ENCODE measurements at places on chromosomes 12 and 14.

- no peak for DNase-seq
These were observed 100.7 kb downstream of the DUSP16 start for GRCh38 chr12:12461923-12462315.

GRCh38 chr14:56025191-56025590, 93.0 kb upstream of the PELI2 start:
- no peak for DNase-seq

DNA sequence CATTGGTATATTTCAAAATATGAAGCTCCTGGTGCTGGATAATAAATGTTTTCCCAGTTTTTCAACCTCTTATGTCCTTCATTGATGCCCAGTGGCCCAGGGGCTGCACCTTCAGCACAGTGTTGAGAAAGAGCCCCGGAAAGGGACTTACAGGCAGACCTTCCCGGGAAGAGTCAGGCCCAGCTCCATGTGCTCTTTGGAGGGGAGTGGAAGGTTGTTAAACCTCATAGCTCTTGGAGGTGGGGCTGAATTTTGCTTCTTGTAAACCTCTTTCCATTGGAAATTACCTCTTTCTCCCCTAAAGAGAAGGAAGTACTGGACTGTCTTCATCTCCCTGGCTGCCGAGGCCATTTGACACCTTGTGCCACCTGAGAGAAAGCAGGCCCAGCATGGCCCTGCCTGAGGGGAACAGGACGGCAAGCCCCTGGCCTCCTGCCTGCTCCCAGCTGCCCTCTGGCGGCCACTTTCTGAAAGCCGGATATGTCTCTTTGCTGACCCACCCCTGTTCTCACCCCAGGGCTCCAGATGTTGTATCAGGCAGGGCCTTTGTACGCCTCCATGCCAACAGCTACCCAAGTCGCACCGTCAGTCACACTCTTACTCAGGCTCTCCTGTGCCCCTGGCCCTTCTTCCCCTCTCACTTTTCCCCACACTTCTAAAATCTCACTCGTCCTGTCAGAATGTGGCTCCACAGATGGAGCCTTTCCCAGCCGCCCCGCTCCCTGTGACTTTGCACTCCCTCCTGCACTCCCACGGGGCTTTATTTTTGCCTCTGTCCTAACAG, 43.0 kb downstream of the EVL start:
- peak; percentile 93 for DNase-seq

GRCh38 chr12:627863-628741, 35.1 kb downstream of the NINJ2 start:
- DNase-seq: no peak

DNA sequence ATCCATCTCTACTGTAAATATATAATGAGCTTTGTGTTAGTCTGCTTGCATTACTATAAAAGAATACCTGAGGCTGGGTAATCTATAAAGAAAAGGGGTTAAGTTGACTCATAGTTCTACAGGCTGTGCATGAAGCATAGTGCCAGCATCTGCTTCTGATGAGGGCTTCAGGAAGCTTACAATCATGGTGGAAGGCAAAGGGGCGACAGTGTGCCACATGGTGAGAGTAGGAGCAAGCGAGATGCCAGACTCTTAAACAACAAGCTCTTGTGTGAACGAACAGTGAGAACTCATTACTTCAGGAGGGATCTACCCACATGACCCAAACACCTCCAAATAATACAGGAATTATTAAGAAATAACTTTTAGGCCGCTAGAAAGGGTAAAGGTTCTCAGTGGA, 28.1 kb downstream of the APOBEC1 start:
- DNase-seq: peak; percentile 37

GRCh38 chr14:87133073-87133801, 859.7 kb downstream of the GALC start:
- no peak for DNase-seq

DNA sequence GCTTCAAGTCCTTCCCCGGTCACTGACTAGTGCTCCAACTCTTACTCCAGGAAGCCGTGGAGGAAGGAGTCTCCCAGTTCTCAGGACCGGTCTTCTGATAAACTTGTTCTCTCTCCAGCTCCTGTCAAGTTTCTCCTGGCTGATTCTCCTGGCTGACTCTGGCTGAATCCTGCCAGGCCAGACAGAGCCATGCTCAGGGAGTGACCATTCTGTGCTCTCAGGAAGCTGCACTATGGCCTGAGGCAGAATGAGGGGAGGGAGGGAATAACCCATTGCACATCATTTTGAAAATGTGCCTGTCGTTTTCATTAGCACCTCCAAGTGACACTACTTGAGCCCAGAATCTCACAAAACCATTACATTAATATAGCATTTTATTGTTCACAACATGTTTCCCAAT, 80.8 kb downstream of the IFNG start:
- no peak for DNase-seq

- DNase-seq: peak; percentile 69
These were observed 48.8 kb downstream of the LRCOL1 start for GRCh38 chr12:132561427-132562156.

DNA sequence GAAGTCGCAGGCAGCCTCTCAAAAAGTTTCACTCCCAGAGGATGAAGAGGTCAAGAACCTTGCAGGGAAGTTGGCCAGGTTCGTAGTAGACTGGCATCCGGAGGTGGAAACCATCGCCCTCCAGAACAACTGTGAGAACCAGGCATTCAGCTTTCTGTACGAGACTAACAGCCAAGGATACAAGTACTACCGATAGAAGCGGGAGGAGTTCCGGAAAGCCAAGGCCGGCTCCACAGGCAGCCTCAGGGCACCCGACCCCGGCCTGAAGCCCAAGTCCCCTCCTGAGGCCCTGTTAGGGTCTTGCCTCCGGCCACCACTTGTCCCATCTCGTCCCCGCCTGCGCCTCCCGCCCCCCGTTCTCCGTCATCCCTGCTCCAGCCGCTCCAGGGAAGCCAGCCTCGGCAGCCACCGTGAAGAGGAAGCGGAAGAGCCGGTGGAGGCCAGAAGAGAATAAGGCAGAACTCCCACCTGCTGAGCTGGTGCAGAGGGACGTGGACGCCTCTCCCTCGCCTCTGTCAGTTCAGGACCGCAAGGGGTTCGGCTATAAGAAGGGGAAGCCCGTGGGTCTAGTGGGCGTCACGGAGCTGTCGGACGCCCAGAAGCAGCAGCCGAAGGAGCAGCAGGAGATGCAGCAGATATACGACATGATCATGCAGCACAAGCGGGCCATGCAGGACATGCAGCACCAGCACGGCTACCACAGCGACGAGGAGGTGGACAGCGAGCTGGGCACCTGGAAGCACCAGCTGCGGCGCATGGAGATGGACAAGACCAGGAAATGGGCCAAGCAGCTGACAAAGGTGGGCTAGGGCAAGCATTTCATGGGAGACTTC, 366.8 kb upstream of the ATXN7L3B start:
- no peak for DNase-seq

GRCh38 chr14:50967790-50968189, 23.5 kb upstream of the PYGL start:
- peak; percentile 55 for DNase-seq

DNA sequence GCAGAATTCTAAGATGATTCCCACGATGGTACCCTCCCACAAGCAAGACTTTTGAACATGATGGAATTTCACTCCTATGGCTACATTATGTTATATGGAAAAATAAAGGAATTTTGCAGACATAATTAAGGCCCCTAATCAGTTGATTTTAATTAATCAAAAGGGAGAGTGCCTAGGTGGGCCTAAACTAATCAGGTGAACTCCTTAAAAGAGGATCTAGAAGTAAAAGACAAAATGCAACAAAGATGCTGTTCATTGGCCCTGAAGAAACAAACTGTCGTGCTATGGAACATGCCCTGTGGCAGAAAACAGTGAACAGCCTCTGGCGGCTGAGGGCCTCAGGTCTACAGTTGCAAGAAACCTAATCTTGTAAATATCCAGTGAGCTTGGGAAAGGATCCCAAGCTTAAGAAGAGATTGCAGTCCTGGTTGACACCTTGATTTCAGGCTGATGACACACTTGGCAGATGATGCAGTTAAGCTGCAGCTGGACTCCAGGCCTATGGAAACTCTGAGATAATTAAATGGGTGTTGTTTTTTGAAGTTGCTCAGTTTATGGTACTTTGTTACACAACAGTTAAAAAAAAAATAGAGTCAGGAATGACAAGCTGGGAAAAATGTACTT, 13.8 kb downstream of the TMCC3 start:
- DNase-seq: no peak

- no peak for DNase-seq
These were observed 23.3 kb downstream of the MDM2 start for GRCh38 chr12:68831272-68831671.

GRCh38 chr12:116722245-116722644, 15.6 kb downstream of the SPRING1 start:
- DNase-seq: no peak

GRCh38 chr14:68663385-68664076, 129.3 kb downstream of the ZFP36L1 start:
- DNase-seq: no peak

- no peak for DNase-seq
These were observed 99.8 kb downstream of the BTG1 start for GRCh38 chr12:92045852-92046251.

- DNase-seq: no peak
These were observed 89.6 kb downstream of the DAAM1 start for GRCh38 chr14:59278111-59278510.

DNA sequence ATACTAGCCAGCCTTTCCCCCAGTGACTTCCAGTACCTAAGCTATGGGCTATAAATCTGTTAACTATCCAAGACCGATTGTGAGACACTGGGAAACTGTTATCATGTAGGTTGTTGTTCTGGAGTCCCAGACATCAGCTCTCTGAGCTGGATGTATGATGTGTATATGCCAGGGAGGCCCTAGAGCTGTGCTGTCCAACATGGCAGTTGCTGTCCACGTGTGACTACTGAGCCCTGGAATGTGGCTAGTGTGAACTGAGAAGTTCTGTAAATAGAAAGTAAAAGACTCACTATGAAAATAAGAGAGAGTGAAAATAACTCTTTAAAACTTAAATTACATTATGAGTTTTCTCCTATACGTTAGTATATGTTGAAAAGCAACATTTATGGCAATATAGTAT, 755.8 kb upstream of the FBXO33 start:
- no peak for DNase-seq

DNA sequence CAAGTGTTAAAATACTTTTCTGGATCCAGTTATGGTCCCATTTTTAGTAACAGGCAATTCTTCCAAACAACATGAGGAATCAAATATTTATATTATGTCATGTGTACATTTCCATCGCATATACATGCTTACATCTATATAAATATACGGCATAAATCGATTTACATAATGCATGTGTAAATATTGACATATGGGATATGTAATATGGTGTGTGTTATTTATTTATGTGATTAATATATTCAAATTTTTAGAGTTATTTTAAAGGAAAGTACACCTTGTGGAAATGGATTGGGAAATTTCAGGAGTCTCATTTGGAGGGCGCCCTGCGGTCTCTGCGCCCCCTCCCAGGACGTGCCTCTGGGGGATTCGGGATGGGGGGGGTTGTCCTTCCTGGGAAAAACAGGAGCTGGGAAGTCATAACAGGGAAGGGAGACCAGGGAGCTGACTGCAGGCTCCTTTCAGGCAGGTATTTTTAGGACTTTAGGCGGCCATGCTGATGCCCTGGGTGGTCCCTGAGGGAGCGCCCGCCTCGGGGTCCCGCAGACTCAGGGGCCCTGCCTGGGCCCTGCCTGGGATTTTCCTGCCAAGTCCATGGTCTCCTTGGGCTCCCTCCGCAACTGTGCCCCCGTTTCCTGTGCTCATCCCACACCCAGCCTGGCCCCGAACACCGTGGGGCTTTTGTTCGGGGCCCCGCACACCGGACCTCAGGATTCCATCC, 82.7 kb upstream of the SFSWAP start:
- DNase-seq: no peak

DNA sequence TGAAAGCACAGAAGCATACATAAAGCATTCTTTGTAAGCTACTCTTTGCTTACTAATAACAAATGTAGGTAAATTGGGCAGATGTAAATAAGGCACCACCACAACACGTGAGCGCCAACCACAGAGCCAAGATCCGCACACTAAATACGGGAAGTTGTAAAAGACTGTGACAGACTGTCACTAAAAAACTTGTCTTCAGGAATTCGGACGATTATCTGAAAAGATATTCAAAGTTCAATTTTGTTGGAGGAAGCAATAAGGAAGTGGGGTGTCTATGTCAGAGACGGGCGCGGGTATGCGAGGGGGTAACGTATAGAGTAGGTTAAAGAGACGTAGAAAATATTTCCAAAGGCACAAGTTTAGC, 1.5 kb upstream of the HSP90B1 start:
- DNase-seq: peak; percentile 80

GRCh38 chr12:2129076-2129475, 76.3 kb downstream of the CACNA1C start:
- DNase-seq: no peak

DNA sequence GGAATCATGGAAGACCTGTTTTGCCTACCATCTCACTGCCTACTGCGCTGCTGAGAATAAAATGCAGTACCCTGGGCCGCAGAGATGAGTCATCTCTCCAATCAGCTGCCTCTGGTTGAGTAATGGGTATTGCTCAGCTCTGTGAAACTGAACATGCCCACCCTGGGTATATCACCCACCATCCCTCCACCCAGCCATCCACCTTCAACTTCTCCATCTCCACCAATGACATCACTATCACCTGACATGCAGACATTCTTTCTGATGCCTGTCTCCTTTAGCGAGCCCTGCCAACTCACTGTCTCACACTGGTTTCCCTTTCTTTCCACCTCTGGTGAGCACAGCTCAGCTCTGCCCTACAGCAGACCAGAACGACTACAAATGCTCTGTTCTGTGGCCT, 33.6 kb downstream of the E2F7 start:
- DNase-seq: peak; percentile 5

- DNase-seq: no peak
These were observed 49.7 kb downstream of the KCNA1 start for GRCh38 chr12:4959381-4959780.

- peak; percentile 55 for DNase-seq
These were observed 6.1 kb upstream of the CDCA4 start for GRCh38 chr14:105026802-105027563.

- no peak for DNase-seq
These were observed 35.8 kb downstream of the OTX2 start for GRCh38 chr14:56774503-56774902.

- no peak for DNase-seq
These were observed 51.8 kb upstream of the LRTM2 start for GRCh38 chr12:1768615-1769014.

DNA sequence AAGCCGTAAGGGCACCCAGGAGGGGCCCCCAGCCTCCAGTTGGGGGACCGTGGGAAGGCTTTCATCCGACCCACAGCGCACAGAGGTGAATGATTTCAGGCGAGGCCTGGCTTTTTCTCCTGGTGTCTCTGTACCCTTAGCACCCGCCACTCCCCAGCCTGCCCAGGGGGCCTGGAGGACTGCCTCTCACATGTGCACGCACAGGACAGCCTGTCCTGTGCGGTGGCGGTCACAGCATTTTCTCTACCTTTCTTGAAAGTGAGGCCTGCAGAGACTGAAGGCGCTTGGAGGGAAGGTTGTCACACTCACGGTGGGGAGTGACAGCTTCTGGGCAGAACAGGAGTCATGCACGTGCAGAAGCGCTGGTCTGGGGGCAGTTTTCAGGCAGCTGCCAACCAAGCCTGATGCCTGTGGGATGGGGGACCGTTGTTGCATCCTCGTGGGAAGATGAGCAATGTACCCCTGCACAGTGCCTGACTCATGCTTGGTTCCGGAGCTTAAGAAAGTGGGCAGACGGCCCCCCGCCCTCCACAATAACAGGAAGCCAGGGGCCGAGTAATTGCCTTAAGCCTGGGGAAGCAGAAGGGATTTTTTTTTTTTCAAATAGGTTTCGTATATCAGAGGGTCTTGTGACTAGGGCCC, 148.1 kb downstream of the TSPAN9 start:
- DNase-seq: peak; percentile 58

GRCh38 chr12:94812345-94812744, 162.0 kb upstream of the TMCC3 start:
- DNase-seq: no peak

- no peak for DNase-seq
These were observed 31.9 kb upstream of the CCDC91 start for GRCh38 chr12:28158353-28158752.

Measured in hematopoietic multipotent progenitor cell treated with erythropoietin and hydrocortisone succinate and interleukin-3 and kit ligand, for 4 days (in vitro differentiated cells).